ENCODE measurements at places on chromosomes 4 and X. TPM values are rescaled to one million over a fixed set of nuclear protein-coding genes. Genes with fewer than 3 reads are reported as not detected.

The TMEM154 gene
- 5.5 TPM for total RNA-seq

The CENPVL2 gene
- 0.41 TPM for total RNA-seq

The DCAF12L2 gene
- total RNA-seq = not detected

The TCEAL7 gene
- 52.5 TPM for total RNA-seq

The TMEM35A gene
- total RNA-seq = 14.4 TPM

The GLRA3 gene
- total RNA-seq = not detected

The DGKK gene
- not detected for total RNA-seq

The IQCM gene
- total RNA-seq = 0.27 TPM

The NSG1 gene
- total RNA-seq = 2.7 TPM

The ABHD18 gene
- 2.9 TPM for total RNA-seq

The DCUN1D4 gene
- total RNA-seq = 62.6 TPM

The SRD5A3 gene
- 22.2 TPM for total RNA-seq

The CLNK gene
- total RNA-seq = not detected

DNA sequence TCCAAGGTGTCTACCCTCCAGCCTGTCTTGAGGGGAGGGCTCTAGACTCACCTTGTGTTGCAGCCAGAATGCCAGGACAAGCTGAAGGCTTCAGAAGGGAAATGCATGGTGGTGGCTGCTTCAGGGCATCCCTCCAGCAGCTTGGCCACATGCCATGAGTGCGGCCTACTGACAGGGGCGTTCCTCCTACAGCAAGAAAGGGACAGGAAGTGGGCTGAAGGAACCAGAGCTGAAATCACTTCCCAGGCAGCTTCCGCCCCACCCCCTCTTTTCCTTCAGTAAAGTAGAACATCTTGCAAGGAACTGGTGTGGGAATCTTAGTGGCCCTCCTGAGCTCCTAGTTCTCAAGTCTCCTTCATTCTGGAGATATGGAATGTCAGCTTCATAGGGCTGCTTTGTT lies 167.5 kb upstream of the DGKK start:
- DNase-seq = no peak

DNA sequence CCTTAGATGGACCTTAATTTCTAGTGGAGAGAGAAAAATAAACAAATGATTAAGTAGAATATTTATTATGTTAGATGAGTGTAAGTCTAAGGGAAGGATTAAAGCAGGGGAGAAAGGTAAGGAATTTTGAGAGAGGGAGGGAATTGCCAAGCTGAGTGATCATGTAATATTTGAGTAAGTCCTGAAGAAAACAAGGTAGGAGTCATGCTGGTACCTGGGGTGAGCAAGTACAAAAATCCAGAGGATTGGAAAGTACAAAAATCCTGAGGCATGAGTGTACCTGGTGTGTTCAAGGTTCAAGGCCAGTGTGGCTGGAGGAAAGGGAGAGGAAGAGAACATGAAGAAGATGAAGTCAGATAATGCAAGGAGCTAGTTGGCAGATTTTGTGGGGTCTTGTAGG lies 87.2 kb upstream of the MYOZ2 start:
- DNase-seq = no peak

DNA sequence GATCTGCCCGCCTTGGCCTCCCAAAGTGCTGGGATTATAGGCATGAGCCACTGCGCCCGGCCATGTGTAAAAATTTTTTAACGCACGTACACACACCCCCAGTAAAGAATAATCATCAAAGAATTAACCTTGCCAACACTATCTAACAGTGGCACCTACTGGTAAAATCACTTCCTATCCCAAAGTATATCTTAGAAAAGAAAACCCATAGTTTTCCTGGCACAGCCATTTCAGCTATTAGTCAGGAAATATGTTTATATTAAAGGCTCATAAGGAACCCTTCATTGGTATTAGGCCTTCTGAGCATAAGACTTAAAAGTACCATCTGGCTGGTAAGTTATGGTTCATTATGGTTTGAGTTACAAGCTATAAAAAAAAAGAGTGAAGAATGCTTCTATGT lies 14.1 kb downstream of the S100G start:
- peak; percentile 28 for DNase-seq

GRCh38 chr4:48334900-48335384 lies 6.4 kb upstream of the SLAIN2 start:
- no peak for DNase-seq

DNA sequence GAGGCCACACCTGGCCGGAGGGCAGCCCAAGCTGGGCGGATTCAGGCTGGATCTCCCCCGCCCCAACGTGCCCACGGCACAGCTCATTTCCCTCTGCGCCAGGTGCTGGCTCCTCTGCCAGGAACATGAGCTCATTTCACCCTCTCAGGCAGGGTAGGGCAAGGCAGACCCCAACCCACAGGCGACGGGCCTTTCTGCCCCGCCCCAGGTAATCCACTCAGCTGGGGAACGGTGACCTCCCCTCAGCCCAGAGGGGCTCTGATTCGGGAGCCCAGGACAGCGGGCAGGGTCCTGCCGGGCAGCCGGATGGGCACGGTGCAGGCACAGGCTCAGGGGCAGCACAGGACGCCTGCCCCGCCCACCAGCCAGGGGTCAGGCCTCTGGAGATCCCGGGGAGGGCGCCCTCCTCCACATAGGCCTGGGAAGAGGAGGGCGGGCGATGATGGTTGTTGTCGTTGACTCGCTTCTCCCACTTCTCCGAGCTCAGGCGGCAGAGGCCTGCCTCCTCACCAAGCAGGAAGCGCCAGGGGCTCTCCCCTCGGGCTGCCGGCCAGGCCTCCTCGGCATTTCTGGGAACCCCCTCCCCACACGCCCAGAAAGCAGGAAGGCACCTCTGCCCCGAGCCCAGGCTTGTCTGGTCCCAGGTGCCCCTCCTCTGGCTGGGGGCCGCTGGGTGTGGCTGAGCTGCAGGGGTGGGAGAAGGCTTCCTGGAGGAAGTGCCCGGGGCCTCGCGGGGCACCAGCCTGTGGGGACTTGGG lies 31.1 kb downstream of the TACC3 start:
- DNase-seq = no peak

GRCh38 chr4:89570931-89571330 lies 263.3 kb upstream of the GPRIN3 start:
- DNase-seq = no peak

DNA sequence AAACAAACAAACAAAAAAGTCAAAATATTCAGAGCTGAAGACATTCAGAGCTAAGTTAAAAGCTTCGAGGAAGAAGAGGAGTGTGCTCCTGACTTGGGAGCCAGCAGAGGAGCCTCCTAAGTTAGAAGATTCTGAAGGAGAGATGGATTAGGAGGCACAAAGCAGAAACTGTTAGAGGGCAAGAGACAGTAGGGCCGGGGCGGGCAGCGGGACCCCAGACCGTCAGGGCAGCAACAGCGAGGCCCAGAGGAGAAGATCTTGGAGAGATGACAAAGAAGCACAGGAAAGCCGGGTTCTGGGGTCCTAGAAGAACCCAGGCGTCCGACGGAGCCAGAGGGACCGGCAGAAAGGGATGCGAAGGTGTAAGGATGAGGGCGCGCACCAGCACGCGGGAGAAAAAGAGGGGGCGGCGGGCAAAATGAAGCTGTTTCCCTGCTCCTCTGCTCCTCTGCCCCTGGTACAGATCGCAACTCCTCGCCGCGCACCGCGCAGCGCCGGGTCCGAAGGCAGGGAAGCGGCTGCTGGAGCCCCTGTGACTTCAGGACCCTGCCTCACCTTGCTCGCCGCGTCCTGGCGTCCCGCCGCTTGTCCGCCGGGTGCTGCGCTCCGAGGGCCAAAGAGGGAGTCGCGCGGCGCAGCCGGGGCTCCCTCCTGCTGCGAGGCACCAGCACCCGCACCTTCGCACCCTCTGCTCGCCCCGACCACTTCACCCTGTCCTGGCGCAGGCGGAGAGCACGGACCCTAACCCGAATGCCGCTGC lies 477 bp downstream of the KLHL13 start:
- no peak for DNase-seq

- DNase-seq = peak; percentile 94
Measured at GRCh38 chr4:26992657-26993361, 132.2 kb downstream of the STIM2 start.

DNA sequence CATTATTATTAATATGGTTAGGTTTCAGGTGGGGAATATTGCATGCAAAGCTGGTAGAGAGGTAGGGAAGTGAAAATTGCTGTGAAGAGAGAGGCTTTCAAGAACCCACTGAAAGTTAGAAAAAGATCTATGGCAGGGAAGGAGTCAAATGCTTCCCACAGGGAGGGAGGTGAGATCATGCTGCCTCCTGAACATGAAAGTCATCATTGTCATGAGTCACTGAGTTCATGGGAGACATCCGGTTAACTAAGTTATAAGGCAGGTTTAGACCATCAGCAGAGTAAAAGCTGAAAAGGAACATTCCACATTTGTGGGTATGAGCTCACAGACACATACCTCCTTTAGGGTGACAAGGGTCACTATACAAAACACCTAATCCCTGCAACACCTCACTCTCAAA lies 16.2 kb downstream of the GATB start:
- DNase-seq = peak; percentile 74

- no peak for DNase-seq
Measured at GRCh38 chr4:27043200-27043599, 182.6 kb downstream of the STIM2 start.

- no peak for DNase-seq
Measured at GRCh38 chr4:71860643-71861042, 76.8 kb upstream of the GC start.

DNA sequence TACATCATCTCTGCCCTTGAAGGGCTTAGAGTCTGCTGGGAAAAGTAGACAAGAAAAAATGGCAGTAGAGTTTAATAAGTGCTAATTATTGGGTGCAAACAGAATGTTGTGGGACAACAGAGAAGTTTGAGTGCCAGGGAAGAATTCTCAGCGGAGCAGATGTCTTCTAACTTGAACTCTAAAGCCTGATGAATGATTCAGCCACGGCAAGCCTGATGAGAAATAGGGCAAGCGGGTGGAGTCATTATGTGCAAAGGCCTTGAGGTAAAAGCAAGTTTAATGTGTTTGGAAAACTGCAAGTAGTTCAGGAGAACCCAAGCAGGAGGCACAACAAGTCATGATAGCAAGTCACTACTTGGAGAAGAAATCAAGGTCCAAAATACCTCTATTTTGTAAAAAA lies 37.5 kb downstream of the GC start:
- no peak for DNase-seq

DNA sequence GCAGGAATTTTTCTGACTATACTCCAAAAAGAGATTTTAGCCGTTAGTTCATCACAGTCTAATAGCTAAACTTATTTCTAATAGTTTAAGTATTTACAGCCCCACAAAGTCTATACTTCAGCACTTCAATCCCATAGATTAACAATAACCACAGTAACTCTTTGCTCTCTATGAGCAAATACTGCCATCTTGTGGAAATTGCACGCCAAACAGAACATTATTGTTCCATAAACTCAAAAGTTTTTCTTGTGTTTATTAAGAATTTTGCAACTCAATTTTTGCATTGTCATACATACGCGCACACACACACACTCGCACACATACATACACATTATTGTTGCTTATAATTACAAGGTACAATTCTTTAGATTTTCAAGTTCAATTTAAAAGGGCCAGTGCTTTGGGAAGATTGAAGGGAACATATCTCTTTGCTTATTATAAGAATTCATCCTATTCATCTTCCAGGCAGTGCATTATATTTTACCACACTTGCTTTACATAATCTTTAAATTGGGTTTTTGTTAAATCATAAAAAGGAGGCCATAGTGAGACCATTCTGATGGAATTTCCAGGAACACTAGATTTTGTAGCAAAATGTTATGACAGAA lies 63.8 kb upstream of the ATOH1 start:
- peak; percentile 56 for DNase-seq

- no peak for DNase-seq
Measured at GRCh38 chrX:16162391-16162790, 4.9 kb upstream of the MAGEB17 start.

GRCh38 chrX:25015486-25016360 lies at the start of gene ARX:
ARX (minus strand) TSS chrX:25015965; CDS start chrX:25015737, 228 bp downstream.
- DNase-seq = peak; percentile 43

- DNase-seq = no peak
Measured at GRCh38 chr4:171235521-171235920, 577.7 kb upstream of the GALNTL6 start.

DNA sequence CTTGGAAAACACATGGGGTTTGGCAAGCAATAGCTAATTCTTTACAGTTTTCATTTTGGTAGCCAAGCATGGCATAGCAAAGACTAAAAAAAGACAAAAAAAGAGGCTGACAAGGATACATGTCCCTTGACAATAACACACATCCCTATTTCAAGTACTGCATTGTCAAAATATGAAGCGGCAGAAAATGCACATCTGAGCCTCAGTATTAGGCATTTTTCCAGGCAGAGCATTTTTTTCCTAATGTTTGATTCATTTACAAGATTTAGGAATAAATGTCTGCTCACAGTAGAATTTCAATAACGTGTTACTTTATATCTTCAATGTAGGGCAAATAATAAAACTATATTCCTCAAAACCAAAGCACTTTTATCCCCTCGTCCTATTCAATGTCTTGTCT lies 216.3 kb upstream of the PCDH18 start:
- no peak for DNase-seq

GRCh38 chr4:119138046-119138445 lies 2.4 kb downstream of the MYOZ2 start:
- peak; percentile 78 for DNase-seq

DNA sequence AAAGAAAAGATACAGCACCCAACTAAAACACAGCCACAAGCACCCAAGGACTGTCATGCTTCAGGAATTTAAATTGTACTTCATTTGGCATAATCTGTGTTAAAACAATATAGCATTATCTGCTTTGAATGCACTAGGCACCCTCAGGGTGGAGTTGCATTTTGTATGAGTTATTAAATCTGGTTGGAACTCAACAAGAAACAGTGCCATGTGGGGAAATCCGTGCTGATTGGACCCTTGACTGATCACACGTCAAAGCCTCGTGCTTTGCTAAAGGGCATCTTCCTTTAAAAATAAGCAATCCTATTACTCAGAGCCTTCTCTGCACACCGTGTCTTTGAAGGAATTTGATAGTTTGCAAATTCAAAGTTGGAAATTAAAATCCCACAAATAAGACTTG lies 35.4 kb downstream of the IGFBP7 start:
- DNase-seq = peak; percentile 95

- DNase-seq = no peak
Measured at GRCh38 chrX:150162141-150162540, 201.0 kb upstream of the MAMLD1 start.

DNA sequence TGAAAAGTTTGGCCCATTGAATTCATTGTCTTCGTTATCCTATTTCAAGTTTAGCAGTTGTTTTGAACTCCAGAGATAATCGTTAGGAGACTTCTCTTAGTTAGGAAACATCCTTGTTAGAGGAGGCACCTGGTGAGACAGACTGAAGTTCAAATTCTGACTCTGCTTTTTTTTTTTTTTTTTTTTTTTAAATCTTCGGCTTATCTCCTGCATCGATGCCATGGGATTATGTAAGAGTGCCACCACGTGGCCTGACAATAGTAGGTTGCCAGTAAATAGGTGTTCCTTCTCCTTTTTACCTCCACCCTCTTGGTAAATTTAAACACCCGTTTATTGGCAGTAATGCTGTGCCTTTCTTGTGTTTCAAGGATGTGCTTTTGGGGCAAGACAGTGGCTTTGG lies 149.3 kb downstream of the SOWAHB start:
- peak; percentile 57 for DNase-seq

- peak; percentile 9 for DNase-seq
Measured at GRCh38 chrX:32744921-32745320, 466.4 kb downstream of the DMD start.

- DNase-seq = no peak
Measured at GRCh38 chr4:19999276-19999675, 252.4 kb upstream of the SLIT2 start.

GRCh38 chrX:131729295-131729694 lies 185.4 kb downstream of the OR13H1 start:
- DNase-seq = peak; percentile 94

All from fibroblast of the aortic adventitia (primary cell).